ENCODE measurements at places on chromosomes 12 and 14.

DNA sequence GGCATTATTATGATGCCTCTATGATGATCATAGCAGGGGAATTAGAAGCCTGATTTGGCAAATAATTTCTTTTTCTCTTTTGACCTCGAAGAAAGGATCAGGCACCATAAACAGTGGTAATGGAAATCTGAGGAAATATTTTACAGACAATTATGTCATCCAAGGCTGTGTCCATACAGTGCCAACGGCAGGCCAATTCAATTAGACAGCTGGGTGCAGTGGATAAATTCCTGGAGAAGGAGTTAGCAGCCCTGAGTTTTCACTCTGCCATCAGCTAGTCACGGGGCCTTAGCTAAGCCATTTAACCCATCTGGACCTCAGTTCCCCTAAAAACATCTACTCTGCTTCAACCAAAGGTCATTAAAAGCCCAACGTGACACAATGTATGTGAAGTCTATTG lies 4.1 kb downstream of the TPH2 start:
- DNase-seq: no peak

GRCh38 chr12:87511371-87511770 lies 517.8 kb downstream of the C12orf50 start:
- no peak for DNase-seq

DNA sequence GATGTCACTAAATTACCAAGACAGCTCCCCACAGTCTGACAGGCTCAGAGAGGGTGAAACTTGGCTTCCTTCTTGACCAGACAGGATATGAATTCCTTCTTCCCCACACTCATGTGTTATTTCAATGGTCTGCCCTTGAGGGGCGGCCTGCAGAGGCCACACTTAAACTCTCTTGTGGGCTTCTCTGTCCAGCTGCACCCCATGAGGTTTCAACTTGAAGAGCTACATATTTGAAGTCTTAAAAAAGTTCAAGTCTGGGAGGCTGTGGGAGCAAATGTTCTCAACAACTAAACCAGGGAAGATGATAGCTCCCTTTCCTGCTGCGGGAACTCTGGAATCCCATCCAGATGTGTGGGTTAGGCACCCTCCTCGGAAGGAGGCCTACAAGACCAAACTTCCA lies 98.3 kb downstream of the TTC7B start:
- no peak for DNase-seq

- peak; percentile 60 for DNase-seq
Observed at GRCh38 chr12:112116232-112117060, 7.9 kb upstream of the NAA25 start.

- no peak for DNase-seq
Observed at GRCh38 chr12:27334042-27334720, 1.5 kb downstream of the BMAL2 start.

DNA sequence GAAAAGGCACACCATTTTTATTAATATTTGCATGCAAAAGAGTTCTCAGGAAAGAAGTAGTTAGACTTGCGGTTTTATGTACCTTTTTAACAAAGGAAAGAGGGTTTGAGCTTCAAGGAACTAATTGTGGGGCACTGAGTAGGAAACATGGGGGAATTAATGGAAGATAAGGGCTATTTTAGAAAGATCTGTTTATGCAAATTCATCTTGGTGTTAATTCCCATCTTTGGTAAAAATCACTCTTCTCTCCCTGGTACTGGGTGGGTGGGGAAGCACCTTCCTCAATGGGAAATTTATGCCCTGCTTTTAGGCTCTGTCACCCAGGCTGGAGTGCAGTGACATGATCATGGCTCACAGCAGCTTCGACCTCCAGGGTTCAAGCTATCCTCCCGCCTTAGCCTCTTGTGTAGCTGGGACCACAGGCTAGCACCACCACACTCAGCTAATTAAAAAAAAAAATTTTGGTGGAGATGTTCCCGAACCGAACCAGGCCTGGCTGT lies 30.1 kb upstream of the RESF1 start:
- DNase-seq: no peak
